ENCODE measurements at places on chromosomes 7 and 10.

- DNase-seq, result peak; percentile 29
These were observed 32.6 kb downstream of the USP6NL start for GRCh38 chr10:11578802-11579255.

DNA sequence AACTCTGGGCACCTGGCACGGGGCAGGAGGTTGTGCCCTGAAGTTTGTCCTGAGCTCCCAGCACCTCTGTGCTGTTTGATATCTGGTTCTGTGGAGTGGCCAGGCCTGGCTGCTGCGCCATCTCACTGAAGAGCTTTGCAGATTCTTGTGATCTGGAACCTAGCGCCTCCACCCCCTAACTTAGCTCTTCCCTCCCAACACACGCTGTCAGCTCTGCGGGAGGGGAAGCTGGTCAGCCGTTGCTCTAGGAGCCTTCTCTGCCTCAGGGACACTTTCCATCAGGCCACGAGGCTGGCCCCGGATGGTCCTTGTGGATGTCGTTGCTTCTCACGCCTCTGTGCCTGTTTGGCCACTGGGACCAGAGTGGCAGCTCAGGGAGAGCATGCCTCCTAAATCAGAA is 213.2 kb downstream of the CCDC3 start:
- DNase-seq, result no peak

DNA sequence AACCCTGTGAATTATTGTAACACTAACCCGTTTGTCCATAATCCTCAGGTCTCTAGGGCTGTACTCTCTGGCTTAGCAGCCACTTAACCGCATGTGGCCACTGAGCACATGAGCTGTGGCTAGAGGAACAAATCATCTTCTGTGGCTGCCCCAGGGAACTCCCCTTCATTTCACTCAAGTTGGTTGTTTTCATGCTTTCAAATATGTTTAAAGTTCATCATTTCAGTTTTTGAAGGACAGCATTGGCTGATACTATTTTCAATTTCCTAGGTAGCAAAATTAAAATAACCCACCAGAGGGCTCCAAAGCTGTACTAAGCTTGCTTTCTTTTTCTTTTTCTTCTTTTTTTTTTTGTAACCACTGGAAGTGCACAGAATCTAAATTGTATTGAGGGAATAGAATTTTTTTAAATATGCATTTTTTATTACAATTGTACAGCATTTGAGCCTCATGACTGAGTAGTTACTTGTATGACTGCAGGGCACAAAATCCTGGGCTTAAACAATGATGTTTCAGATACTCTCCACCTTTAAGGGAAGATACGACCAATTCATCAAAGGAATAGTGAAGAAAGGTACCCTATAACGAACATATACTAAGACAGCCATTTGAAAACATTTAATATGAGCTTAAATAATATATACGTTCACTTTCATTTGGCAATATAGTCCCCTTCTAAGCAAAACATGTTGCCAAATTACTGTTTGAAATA is 38.6 kb downstream of the MRC1 start:
- DNase-seq, result no peak

- DNase-seq, result no peak
These were observed 48.3 kb downstream of the ITIH5 start for GRCh38 chr10:7618461-7618860.

- DNase-seq, result no peak
These were observed 9.2 kb downstream of the TLX1 start for GRCh38 chr10:101140084-101140949.

DNA sequence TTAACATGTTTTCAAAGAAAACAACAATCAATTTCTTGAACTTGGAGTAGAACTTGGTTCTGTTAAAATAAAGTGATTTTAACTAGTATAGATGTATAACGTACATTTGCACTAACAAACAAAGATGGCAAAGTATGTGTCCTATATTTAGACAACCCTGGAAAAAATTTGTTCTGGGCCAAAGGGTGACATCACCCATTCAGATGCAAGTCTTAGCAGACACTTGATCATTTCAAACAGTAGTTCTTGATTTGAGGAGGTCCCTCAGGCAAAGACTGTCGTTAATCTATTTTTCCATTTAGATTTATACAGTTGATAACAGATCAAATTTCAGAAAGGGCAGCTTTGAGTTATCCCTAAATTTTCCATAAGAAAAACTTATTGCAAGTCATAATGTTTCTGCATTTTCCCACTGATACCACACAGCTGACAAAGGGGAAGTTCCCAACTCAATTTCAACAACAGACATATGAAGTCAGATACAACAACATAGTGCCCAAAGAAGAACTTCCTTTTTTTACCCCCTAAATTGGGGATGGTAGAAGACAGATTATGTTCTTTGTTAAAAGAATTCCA is 5.2 kb downstream of the NMT2 start:
- no peak for DNase-seq

- no peak for DNase-seq
These were observed 22.0 kb downstream of the CDCA7L start for GRCh38 chr7:21923658-21924057.

GRCh38 chr10:119413471-119414080 is 128.9 kb downstream of the RGS10 start:
- no peak for DNase-seq

Data from activated naive CD8-positive, alpha-beta T cell treated with anti-CD3 and anti-CD28 coated beads, Interleukin-2, amount 50 U/mL, for 16 hours (primary cell).